ENCODE measurements at places on chromosomes 3 and 15. TPM values are rescaled to one million over a fixed set of nuclear protein-coding genes. Genes with fewer than 3 reads are reported as not detected.

The GOLGA8J gene
- not detected for total RNA-seq

The FETUB gene
- total RNA-seq, result 2.8 TPM

The XCR1 gene
- total RNA-seq, result not detected

The GDPGP1 gene
- 3.4 TPM for total RNA-seq

The CASR gene
- not detected for total RNA-seq

The TERC gene
- 199 TPM for total RNA-seq
